ENCODE measurements at places on chromosomes 2 and 18. TPM values are rescaled to one million over a fixed set of nuclear protein-coding genes. Genes with fewer than 3 reads are reported as not detected.

DNA sequence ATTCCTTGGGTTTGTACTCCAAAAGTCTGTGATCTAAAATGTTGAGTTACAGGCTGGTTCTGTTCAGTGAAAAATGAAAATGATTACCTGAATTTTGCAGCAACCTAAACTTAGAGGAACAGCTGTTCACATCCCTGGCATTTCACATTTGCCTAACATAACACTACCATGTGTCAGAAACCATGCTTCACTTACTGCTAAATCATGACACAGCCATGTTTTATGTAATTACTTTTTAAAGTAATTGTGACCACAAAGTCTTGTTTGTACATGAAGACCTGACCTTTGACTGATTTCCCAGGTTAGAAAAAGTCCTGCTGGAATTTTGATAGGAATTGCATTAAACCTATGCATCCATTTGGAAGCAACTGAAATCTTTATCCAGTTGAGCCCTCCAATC is 79.1 kb downstream of the FAM168B start:
- no peak for DNase-seq

- DNase-seq, result no peak
Measured at GRCh38 chr2:36539631-36540030, 58.3 kb downstream of the FEZ2 start.

LHCGR gene
- total RNA-seq, result not detected

DNA sequence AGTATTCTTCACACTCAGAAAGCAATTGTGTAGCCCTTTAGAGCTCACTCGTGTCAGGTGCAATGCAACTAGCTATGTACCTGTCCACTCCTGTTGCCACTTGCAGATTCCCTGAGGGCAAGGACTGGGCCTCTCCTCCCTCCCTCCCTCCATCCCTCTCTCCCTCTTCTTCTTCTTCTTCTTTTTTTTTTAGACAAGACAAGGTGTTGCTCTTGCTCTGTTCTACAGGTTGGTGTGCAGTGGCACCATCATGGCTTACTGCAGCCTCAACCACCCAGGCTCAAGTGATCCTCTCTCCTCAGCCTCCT is 119.7 kb downstream of the ACKR3 start:
- no peak for DNase-seq

GRCh38 chr2:129233166-129233565 is 746.3 kb upstream of the RAB6C start:
- no peak for DNase-seq

GRCh38 chr2:232942831-232943230 is 70.2 kb downstream of the NGEF start:
- no peak for DNase-seq

ATP6V1B1 gene
- total RNA-seq, result not detected

DNA sequence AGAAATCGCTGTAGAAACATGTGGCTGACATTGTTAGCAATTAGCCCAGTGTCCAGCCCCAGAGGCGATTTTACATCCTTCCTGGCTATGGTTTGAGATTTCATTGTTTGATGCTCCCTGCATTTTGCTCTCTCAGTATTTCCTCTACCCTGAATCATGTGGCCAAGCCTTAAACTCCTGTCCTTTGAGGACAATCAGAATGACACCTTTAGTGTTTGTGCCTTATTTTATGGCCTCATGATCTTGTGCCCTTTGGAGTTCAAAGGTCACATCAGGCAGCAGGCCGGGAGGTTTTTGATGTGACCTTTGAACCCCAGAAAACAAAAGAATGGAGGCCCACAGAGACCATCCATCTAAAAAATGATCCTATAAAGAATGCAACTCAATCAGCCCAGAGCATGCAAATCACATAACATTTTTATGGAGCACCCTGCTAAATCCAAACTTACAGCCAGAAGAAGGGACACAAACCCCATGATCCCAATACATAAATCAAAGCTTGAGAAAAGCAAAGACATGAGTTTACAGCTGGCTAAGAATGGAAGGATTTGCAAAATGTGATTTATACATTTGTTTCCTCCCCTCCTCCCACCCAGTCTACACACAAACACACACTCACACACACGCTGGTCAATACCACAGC is 52.5 kb downstream of the FECH start:
- no peak for DNase-seq

DNA sequence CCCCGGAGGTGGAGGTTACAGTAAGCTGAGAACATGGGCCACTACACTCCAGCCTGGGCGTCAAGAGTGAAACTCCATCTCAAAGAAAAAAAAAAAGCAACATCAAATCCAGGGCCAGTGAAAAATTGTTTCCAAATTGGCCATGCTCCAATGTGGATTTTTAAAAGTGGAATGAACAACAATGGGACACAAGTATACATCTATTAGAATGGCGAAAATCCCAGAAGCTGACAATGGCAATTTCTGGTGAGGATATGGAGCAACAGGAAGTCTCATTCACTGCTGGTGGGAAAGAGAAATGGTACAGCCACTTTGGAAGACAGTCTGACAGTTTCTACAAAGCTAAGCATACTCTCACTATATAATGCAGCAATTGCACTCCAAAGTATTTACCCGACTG is 161.4 kb downstream of the UXS1 start:
- DNase-seq, result no peak

- no peak for DNase-seq
Measured at GRCh38 chr18:44911260-44911659, 230.6 kb downstream of the SETBP1 start.
